ENCODE measurements at places on chromosomes 7 and 10. TPM values are rescaled to one million over a fixed set of nuclear protein-coding genes. Genes with fewer than 3 reads are reported as not detected.

GRCh38 chr10:119687192-119688032, 36.2 kb downstream of the BAG3 start:
- no peak overlapping the region for H3K4me3 ChIP-seq
- no peaks in the 10 kb centered on the region for H3K4me1 ChIP-seq
- no peak for DNase-seq

- H3K4me3 ChIP-seq = no peak overlapping the region
- DNase-seq = no peak
- no peaks in the 10 kb centered on the region for H3K27me3 ChIP-seq
- peaks cover 29% of the 10 kb centered on the region for H3K4me1 ChIP-seq
- H3K27ac ChIP-seq = no peak overlapping the region
- no peaks in the 10 kb centered on the region for H3K36me3 ChIP-seq
Measured at GRCh38 chr7:927031-927671, 27.3 kb downstream of the ADAP1 start.

GRCh38 chr10:95835911-95836310, 71.9 kb upstream of the CC2D2B start:
- no peaks in the 10 kb centered on the region for H3K4me1 ChIP-seq
- no peaks in the 10 kb centered on the region for H3K36me3 ChIP-seq
- no peak for DNase-seq
- H3K27me3 ChIP-seq = no peaks in the 10 kb centered on the region
- H3K27ac ChIP-seq = no peak overlapping the region

- H3K4me3 ChIP-seq = peak overlapping the region; percentile 71
- H3K27me3 ChIP-seq = no peaks in the 10 kb centered on the region
- H3K36me3 ChIP-seq = no peaks in the 10 kb centered on the region
- H3K27ac ChIP-seq = peak overlapping the region; percentile 84
- DNase-seq = peak; percentile 64
Measured at GRCh38 chr10:12350167-12350872, 973 bp downstream of the CAMK1D start.

DNA sequence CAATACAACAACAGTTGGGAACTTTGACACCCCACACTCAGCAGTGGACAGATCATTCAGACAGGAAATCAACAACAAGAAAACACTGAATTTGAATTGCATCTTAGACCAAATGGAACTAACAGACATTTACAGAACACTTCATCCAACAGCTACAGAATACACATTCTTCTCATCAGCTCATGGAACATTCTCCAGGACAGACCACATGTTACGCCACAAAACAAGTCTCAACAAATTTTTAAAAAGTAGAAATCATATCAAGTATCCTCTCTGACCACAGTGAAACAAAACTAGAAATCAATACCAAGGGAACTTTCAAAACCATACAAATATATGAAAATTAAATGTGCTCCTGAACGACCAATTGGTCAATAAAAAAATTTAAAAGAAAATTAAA, 212.3 kb downstream of the DNAJC1 start:
- H3K4me3 ChIP-seq = no peak overlapping the region
- no peak overlapping the region for H3K27ac ChIP-seq
- H3K27me3 ChIP-seq = no peaks in the 10 kb centered on the region
- DNase-seq = no peak
- no peaks in the 10 kb centered on the region for H3K4me1 ChIP-seq

DNA sequence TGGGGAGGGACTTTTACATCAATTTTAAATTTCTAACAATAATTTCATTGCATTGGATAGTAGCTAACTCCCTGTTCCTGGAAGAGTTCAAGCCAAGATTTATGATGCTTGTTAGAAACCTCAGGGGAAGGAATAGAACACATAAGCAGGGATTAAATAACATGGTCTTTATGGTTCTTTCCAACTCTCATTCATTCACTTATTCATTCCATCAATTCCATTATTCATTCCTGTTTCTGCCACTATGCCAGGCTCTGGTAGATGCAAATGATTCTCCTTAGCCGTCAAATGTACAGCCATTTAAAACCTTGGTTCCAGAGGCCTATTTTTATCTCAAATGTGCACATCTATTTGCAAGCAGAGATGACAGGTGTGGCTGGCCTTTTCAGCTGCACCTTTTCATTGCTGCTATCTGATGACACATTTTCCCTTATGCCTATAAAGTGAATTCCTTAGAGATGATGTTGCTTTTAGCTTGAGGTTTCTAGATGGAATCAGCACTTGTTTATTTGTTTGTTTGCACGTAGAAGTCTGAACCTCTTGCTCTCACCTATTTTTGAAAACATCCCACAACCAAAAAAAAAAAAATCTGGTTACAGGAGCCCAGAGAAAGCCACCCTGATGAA, 205.7 kb upstream of the IGFBP3 start:
- H3K36me3 ChIP-seq = no peaks in the 10 kb centered on the region
- no peak for DNase-seq
- H3K4me1 ChIP-seq = no peaks in the 10 kb centered on the region
- H3K27ac ChIP-seq = no peak overlapping the region
- no peak overlapping the region for H3K4me3 ChIP-seq
- H3K27me3 ChIP-seq = no peaks in the 10 kb centered on the region

DNA sequence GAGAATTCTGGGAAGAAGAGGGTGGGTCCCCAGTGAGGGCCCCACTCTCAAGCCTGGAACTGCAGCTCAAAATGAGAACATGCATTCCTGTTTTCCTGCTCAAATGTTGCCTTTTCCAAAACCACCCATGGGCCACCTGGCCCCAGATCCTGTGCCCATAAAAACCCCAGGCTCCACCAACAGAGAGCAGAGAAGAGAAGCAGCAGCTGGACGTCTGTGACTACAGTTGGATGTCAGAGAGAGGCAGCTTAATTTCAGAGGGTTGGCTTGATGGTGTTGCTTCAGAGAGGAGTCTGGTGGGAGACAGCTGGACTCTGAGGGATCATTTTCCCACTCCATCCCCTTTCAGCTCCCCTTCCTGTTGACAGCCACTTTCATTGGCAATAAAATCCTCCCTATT, 256.4 kb downstream of the FZD1 start:
- H3K27me3 ChIP-seq = no peaks in the 10 kb centered on the region
- no peak overlapping the region for H3K27ac ChIP-seq
- no peaks in the 10 kb centered on the region for H3K36me3 ChIP-seq
- DNase-seq = no peak

DNA sequence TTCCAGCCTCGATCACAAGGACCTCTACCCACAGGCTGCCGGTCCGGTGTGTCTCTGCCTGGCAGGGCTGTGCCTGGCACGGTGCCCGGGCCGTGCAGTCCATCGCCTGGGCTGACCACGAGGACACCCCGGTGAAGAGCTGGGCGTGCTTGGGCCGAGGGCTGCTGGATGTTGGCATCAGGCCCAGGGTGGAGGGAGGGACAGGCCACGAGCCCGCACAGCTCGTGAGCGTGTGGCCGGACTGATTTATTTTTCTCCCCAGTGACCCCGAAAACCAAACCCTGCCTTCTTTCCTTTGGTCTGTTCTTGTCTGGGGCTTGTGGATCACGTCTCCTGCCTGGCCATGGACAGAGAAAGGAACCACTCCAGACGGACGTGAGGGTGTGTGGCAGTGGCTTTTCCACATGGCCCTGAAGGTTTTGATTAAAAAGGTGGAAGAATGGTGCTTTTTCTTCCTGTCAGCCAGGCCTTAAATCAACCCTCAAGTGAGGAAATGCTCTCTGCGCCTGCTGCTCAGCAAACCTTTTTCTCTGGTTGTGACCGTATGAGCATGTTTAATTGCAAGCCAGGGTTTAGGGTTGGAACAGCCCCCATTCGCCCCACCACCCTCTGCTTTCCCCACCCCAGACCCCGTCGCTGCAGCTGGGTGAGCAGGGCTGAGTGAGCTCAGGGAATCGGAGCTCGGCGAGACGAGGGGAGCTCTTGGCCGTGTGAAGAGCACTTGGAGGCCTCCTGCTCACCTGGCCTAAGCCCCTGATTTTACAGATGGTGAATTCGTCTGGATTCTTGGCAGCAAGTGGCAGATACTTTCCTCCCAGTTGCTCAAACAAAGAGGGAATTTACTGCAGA, 130.1 kb downstream of the RGS10 start:
- H3K27ac ChIP-seq = peak overlapping the region; percentile 37
- no peaks in the 10 kb centered on the region for H3K36me3 ChIP-seq
- no peaks in the 10 kb centered on the region for H3K27me3 ChIP-seq
- peaks cover 5% of the 10 kb centered on the region for H3K4me1 ChIP-seq
- DNase-seq = no peak

GRCh38 chr7:112449353-112449752, 907 bp upstream of the IFRD1 start:
- no peak for DNase-seq
- H3K27ac ChIP-seq = no peak overlapping the region
- peaks cover 13% of the 10 kb centered on the region for H3K4me1 ChIP-seq
- H3K27me3 ChIP-seq = no peaks in the 10 kb centered on the region
- H3K4me3 ChIP-seq = peak overlapping the region; percentile 66
- no peaks in the 10 kb centered on the region for H3K36me3 ChIP-seq

DNA sequence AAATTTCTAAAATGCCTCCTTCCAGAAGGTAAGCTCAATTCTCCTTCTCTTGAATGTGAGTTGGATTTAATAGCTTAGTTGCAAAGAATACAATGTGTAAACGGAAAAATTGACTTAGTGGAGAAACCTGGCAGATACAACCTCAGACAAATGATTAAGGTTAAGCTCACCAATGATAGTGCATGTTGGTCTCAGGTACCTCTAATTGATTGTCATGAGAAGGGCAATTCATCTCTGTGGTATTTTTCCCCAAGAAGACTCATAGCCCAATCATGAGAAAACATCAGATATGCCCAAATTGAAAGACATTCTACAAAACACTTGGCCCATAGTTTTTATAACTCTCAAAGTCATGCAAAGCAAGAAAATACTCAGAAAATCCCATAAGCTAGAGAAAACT, 36.2 kb upstream of the TMEM106B start:
- no peak overlapping the region for H3K27ac ChIP-seq
- no peaks in the 10 kb centered on the region for H3K27me3 ChIP-seq
- no peaks in the 10 kb centered on the region for H3K4me1 ChIP-seq
- no peak overlapping the region for H3K4me3 ChIP-seq
- DNase-seq = no peak
- H3K36me3 ChIP-seq = no peaks in the 10 kb centered on the region

GRCh38 chr7:16084875-16085274, 336.5 kb downstream of the CRPPA start:
- no peak overlapping the region for H3K4me3 ChIP-seq
- no peak overlapping the region for H3K27ac ChIP-seq
- no peaks in the 10 kb centered on the region for H3K4me1 ChIP-seq
- H3K27me3 ChIP-seq = no peaks in the 10 kb centered on the region
- DNase-seq = no peak
- no peaks in the 10 kb centered on the region for H3K36me3 ChIP-seq

DNA sequence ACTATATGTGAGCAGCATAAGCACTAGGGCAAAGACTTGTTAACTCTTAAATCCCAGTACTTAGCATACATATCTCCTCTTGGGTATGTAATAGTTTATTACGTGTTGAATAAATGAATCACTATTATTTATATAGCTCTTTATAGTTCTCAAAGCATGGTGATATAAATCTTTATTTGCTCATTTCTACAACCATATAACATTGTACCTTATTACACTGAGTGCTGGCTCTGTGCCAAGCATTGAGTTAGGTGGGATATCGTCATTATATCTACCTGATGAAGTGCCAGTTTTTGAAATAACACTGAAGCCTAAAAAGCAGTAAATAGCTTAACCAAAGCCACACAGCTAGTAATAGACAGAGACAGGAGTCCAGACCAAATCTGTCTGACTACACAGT, 27.9 kb downstream of the AHR start:
- H3K27ac ChIP-seq = no peak overlapping the region
- H3K4me3 ChIP-seq = no peak overlapping the region
- no peaks in the 10 kb centered on the region for H3K4me1 ChIP-seq
- no peak for DNase-seq

- H3K27me3 ChIP-seq = no peaks in the 10 kb centered on the region
- no peaks in the 10 kb centered on the region for H3K36me3 ChIP-seq
- H3K4me1 ChIP-seq = no peaks in the 10 kb centered on the region
- no peak overlapping the region for H3K4me3 ChIP-seq
Measured at GRCh38 chr10:2679646-2680045, 387.7 kb upstream of the PFKP start.

- no peak for DNase-seq
- H3K36me3 ChIP-seq = no peaks in the 10 kb centered on the region
- no peak overlapping the region for H3K27ac ChIP-seq
- no peaks in the 10 kb centered on the region for H3K27me3 ChIP-seq
- no peak overlapping the region for H3K4me3 ChIP-seq
Measured at GRCh38 chr10:119633538-119634218, 17.5 kb upstream of the BAG3 start.

- H3K36me3 ChIP-seq = no peaks in the 10 kb centered on the region
- peaks cover 12% of the 10 kb centered on the region for H3K4me1 ChIP-seq
Measured at GRCh38 chr10:34222359-34222758, 592.7 kb downstream of the PARD3 start.

GRCh38 chr10:4943821-4944220, 19.4 kb upstream of the AKR1C1 start:
- no peak overlapping the region for H3K4me3 ChIP-seq
- H3K27ac ChIP-seq = no peak overlapping the region
- no peaks in the 10 kb centered on the region for H3K36me3 ChIP-seq
- H3K4me1 ChIP-seq = no peaks in the 10 kb centered on the region

DNA sequence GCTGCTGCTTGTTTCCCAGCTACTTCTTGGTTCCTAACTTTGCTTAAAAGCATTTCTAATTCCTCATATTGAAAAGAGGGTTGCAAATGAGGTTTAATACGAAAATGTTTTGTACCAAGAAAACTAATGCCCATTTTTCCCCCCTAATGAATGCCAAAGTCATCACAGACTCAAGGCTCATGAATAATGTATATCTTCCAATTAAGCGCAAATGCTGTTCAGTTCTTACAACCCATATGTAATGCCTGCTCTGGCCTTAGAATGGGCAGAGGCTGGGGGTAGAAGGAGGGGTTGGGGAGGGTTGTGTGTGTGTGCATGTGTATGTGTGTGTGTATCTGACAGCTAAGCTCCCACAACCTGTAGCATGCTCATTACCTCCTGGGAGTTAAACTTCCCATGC, 901.7 kb downstream of the KCNMA1 start:
- no peak for DNase-seq
- H3K27me3 ChIP-seq = no peaks in the 10 kb centered on the region
- no peaks in the 10 kb centered on the region for H3K36me3 ChIP-seq
- H3K4me1 ChIP-seq = no peaks in the 10 kb centered on the region

DNA sequence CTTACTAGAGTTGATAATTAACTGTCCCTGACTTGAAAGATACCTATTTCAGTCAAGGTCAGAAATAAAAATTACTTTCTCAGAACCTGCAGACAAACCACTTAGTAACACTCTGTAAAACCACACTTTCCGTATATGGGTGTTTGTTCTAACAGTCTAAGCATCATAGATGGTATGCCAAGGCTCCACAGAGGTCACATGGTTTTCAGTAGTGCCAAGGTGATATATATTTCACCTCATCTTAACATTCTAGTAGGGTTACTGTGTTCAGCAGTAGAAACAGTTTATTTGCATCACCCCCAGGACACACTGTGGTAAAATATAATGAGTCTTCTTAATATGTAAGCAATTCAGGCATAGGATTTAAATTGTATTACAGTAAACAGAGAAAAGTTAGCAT, 61.5 kb downstream of the KCND2 start:
- DNase-seq = no peak
- H3K4me1 ChIP-seq = no peaks in the 10 kb centered on the region
- no peak overlapping the region for H3K4me3 ChIP-seq
- H3K27ac ChIP-seq = no peak overlapping the region
- no peaks in the 10 kb centered on the region for H3K27me3 ChIP-seq

Gene RNF133
- 0.19 TPM for total RNA-seq

Gene REEP3
- 11.9 TPM for total RNA-seq

Gene NPSR1
- 0.05 TPM for total RNA-seq

Gene PCGF6
- total RNA-seq = 9.1 TPM

Gene CUBN
- total RNA-seq = 1.7 TPM

Gene ANK3
- total RNA-seq = 12.6 TPM

Gene LCOR
- 10.3 TPM for total RNA-seq

Gene DOCK4
- 3.5 TPM for total RNA-seq

Gene TLX1
- total RNA-seq = 0.05 TPM

Gene EN2
- total RNA-seq = under 0.01 TPM

Gene ZNF398
- total RNA-seq = 6.9 TPM

Gene MYL10
- total RNA-seq = not detected

Gene SPDYE11
- total RNA-seq = not detected
